ENCODE measurements at places on chromosomes 6 and 20.
A peak's percentile ranks its signal among the peaks of the same experiment; 100 is the strongest.

DNA sequence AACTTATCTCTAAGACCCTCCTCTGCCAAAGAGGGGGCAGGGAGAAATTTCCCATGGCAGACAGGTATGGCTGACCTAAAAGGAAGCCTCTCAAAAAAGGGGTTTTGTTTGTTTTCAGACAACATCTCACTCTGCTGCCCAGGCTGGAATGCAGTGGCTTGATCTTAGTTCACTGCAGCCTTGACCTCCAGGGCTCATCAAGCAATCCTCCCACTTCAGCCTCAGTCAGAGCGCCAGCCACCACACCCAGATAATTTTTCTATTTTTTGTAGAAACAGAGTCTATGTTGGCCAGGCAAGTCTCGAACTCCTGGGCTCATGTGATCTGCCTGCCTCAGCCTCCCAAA is 3.8 kb downstream of the EZR start:
- no peak for DNase-seq

- DNase-seq, result peak; percentile 63
Measured at GRCh38 chr6:136607204-136607931, 57.1 kb upstream of the MAP7 start.

DNA sequence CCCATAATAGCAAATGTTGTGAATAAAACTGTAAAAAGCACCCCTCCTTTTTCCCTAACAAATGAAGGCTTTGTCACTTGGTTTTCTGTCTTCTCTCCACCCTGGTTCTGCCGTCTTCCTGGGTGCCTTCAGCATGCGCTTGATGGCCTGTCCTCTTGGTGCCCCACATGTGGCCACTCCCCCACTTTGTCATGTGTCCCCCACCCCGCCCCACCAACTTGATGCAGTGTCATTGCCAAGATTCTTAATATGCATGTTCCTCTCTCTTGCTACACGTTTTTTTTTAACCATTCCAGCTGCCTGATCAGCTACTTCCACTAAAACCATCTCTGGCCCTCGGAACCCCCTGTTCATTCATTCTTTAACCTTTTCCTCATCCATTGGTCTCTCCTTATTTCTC is 340.3 kb downstream of the QKI start:
- no peak for DNase-seq

- DNase-seq, result peak; percentile 70
Measured at GRCh38 chr6:26103141-26103769, 16.0 kb downstream of the HFE start.

DNA sequence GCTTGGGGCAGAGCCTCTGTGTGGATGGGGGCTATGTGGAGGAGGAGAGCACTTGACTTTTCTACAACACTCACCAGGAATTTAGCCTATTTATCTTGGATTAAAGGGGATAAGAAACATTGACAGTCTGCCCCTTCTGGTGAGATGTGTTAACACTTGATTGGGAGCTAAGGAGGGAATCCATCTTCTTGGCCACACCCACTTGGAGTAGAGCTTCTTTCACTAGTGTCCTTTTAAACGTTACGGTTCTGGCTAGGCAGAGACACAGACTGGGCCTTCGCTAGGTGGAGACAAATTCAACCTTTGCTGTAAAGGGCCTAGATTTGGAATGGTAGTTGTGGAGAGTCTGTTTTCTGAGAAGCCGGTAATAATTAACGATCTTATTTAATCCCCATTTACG is 15.5 kb upstream of the TPBG start:
- no peak for DNase-seq

DNA sequence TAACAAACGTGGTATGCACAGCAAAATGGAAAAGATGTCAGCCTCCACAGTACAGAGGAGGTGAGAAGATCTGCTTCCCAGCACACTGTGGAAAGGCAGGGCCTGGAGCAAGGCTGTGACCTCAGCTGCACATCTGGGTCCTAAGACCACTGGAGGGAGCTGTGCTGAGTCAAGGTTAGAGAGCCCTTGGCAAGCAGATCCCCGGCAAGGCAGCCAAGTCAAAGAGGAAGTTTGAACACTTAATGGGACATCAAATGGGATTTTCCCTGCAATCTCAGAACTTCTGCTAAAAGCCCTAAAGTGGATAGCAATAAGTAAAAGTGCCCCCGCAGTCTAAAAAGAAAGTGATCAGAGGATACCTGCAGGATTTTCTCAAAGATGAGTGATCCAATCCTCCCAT is 39.5 kb downstream of the UNC5CL start:
- peak; percentile 20 for DNase-seq

- peak; percentile 18 for DNase-seq
Measured at GRCh38 chr6:149389509-149390297, 10.4 kb upstream of the SUMO4 start.

GRCh38 chr6:97524811-97525210 is 241.8 kb upstream of the MMS22L start:
- no peak for DNase-seq

All from astrocyte (in vitro differentiated cells and primary cell).